Stimulated activated CD8-positive, alpha-beta memory T cell treated with anti-CD3 and anti-CD28 coated beads, Interleukin-4, amount 100 ng/mL, for 24 hours (primary cell): ENCODE measurements at places on chromosomes 5 and 9.

GRCh38 chr5:166671811-166672210, 1619.6 kb upstream of the WWC1 start:
- no peak for DNase-seq

- DNase-seq, result no peak
These were observed 68.9 kb upstream of the TAF1L start for GRCh38 chr9:32704343-32704742.

DNA sequence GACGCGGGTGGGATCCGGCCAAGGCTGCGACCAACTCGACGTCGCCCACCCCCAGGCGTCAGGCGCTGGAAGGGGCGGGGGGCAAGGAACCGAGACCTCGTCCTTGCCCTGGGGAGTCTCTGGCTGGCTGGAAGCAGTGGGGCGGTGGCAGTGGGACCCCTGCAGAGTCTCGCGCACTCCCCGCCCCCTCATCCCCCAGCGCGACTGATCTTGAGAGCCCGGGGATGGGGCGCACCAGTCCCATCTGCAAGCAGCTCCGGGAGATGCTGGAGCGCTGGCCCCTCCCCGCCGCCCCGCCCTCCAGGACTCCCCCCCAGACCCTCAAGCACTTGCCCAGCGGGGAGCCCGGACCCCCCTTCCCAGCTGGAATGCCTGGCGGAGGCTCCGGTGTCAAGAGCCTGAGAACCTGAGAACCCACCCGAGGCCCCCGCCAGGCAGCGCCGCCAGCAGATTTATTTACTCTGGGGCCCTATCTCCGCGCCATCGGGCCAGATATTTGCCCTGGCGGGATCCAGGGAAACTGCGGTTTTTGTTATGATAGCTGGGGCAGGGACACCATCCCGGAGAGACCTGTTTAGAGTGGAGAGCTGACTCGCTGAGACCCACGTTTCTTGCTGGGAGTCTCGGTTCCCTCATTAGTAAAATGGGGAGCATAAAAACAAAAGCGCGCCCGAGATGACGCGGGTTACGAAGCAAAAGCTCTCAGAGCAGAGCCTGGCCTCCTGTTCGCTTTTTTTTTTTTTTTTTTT, 1.2 kb downstream of the PRRT1B start:
- DNase-seq, result no peak

- DNase-seq, result no peak
These were observed 116.3 kb downstream of the PTTG1 start for GRCh38 chr5:160537940-160538339.

DNA sequence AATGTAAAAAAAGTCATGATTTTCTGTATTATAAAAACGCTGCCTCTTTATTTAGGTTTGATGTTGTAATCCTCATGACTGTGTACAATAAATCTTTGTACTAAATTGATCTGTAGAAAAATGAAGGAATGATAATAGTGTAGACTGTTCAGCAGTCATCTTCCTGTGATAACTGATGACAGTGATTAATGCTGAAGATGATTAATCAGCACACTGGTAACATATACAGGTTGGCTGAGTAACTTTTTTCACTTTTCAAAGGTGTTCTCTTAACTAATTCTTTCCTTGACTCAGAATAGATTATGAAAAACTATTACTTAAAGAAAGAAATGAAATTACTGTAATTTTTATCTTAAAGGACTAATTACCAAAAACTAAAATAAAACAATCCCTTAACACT, 122.5 kb downstream of the RFX3 start:
- DNase-seq, result no peak

- DNase-seq, result no peak
These were observed 46.9 kb downstream of the ACTBL2 start for GRCh38 chr5:57435701-57436134.

GRCh38 chr5:172412724-172413286, 41.5 kb downstream of the SH3PXD2B start:
- DNase-seq, result no peak

- DNase-seq, result no peak
These were observed 40.5 kb downstream of the SMIM23 start for GRCh38 chr5:171826132-171826531.

- DNase-seq, result no peak
These were observed 148.3 kb downstream of the CACNA1B start for GRCh38 chr9:138025908-138026307.

- DNase-seq, result no peak
These were observed 57.9 kb downstream of the C5orf15 start for GRCh38 chr5:133910571-133910970.

- no peak for DNase-seq
These were observed 60.2 kb upstream of the UNC5A start for GRCh38 chr5:176750144-176750543.

- no peak for DNase-seq
These were observed 17.6 kb upstream of the HAVCR1 start for GRCh38 chr5:157076558-157076957.

GRCh38 chr9:134432471-134432870, 106.2 kb downstream of the RXRA start:
- DNase-seq, result no peak

DNA sequence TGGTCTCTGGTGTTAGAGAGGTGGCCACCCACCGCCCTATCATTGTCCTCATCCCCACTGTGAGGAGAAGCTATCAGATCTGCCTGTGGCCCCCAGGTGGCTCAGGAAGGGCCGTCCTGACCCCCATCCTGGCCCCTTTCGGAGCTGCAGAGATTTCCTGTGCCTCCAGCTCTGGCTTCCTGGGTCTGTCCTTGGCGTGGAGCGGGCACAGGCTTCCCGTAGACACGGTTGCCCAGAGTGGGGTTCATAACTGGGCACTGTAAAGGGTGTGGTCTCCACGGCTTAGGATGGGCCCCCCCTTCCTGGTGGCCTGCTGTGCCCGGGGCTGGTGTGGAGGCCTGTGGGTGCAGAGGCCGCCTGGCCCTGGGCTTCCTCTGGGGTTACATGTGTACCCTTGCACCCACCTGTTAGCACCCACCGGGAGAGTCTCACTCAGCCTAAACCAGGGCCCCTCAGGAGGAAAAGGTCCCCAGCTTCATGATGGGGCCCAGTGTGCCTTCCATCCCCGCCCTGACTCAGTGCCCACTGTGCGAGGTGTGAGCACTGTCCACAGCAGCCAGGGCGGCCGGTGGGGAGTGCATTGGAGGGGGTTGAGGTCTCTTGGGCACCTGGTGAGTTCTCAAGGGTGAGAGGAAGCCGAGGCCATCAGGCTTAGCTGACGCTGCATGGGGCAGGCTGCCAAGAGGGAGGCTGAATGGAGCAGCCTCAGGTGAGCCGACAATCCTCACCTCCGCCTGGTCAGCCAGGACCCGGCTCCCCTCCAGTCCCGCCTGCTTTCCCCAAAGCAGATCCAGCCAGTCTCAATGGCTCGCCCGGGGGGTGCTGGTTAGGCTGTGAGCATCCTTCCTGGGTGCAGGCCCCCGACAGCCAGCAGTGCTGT, 15.3 kb upstream of the AJM1 start:
- no peak for DNase-seq

DNA sequence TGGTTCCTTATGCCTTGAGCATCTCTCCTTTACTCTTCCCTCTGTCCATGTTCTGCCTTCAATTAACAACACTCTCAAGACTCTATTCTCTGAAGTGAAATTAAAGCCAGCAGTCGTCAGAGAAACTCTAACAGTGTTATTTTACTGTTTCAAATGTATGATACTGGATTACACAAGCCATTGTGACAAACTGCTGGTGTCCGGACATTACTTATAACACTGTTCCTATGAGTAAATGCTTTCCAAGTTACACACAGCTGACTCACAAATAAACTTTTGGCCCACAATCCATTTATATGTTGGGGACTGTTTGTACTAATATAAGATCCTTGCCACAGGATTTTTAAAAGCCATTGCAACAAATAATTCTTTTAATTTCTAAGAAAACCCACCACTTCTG, 63.2 kb upstream of the GHR start:
- no peak for DNase-seq

DNA sequence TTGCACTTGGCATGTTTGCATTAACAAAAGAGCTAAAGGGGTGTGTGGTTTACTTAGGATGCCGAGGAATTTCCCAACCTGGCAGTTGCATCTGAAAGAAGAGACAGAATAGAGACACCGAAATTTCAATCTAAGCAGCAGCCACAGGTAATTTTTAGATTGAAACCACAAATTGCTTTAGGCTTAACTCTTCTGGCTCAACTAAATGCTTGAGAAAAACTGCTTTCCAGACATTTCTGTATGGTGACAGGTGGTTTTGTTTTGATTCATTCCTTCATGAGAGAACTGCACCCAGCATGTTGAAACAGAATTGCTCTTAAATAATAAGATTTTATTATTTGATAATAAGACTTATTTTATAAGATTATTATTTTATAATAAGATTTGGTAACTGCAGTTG, 21.5 kb downstream of the SECISBP2 start:
- no peak for DNase-seq

DNA sequence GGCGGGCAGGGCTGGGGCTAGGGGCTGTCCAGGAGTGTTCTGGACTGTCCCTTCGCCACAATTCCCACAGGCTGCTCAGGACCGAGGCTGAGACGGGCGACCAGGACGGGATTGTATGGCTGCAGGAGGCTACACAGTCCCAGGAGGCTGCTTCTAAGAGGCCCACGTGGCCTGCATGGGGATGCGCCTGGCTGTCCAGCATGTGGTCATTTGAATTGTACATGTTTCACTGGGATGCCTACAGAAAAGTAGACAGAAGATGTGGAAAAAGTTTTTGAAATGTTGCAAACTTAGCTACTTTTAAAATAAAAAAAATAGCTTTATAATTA, 32.6 kb upstream of the SPTLC1 start:
- DNase-seq, result no peak

GRCh38 chr9:91734371-91734981, 215.6 kb downstream of the ROR2 start:
- DNase-seq, result peak; percentile 53

DNA sequence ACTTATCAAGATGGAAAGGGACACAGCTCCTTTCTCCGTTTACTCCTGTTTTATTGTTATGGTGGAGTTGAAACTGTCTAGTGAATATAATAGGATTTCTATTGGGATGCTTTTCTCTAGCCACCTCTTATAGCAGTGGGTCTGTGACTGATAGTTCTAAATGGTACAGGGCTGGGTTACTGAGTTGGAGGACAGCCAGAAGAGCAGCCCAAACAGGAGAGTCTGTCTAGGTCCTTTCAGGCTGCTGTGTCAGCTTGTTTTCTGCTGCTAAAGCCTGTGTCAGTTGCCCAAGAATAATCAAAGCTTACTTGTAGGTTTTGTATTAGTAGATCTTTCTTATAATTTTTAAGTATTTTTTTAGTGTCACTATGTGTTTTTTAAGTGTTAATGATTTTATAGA, 356.0 kb upstream of the SEMA6A start:
- no peak for DNase-seq

GRCh38 chr5:154101184-154101583, 62.4 kb downstream of the MFAP3 start:
- no peak for DNase-seq

- no peak for DNase-seq
These were observed 266.1 kb downstream of the NTRK2 start for GRCh38 chr9:84935528-84936117.

GRCh38 chr9:15115702-15116101, 191.3 kb downstream of the TTC39B start:
- no peak for DNase-seq

DNA sequence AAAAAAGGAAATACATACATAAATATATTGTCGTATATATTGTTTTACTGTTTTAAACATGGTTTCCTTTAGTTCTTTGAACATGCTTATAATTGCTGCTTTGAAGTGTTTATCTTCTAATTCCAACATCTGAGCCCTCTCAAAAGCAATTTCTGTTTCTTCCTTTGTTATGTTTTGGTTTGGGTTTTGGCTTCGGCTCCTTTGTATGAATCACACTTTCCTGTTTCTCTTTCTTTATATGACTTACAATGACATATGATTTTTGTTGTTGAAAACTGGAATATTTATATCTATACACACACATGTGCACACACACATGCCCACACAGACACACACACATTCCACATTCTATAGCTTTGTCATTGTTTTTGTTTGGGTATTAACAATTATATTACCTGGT, 1206.7 kb downstream of the CDH12 start:
- no peak for DNase-seq

DNA sequence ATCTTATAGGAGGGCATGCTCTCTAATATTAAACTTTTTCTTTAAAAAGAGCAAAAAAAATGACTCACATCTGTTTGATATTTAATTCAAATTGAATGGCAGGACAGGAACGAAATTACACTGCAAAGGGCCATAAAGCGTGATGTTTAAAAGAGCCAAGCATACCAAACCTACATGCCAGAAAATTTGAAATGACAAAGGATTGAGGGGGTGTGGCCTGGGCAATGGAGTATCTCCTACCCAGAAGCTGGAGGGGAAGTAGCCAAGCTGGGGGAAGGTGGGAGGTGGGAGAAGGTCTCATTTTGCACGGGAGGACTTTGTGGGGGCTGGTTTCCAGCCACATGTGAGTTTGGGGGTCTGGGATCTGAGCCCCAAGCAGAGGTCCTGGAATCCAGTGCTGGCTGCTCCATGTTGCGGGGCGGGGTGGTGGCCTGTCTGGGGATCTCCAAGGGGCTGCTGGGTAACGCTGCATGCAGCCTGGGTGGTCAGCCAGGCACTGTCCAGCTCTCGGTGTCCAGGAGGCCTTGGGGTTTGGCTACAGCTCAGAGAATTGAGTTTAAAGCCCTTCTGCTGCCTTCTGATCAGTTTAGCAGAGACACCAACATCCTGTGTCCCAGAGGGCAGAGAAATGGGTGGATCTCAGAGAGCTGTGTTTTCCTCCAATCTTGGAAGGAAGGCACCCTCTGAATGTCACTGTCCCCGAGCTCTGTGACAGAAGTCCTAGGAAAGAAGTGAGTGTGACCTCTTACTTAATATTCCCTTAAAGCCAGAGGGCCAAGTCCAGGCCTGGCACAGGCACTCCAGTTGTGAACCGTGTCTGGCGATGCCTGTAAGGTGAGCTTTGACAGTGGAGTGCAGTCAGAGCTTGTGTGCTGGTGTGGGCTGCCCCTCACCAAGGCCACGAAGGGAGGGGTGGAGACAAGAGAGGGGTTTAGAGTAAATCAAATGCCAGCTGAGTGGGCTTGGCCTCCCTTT, 7.6 kb downstream of the DCANP1 start:
- DNase-seq, result no peak

DNA sequence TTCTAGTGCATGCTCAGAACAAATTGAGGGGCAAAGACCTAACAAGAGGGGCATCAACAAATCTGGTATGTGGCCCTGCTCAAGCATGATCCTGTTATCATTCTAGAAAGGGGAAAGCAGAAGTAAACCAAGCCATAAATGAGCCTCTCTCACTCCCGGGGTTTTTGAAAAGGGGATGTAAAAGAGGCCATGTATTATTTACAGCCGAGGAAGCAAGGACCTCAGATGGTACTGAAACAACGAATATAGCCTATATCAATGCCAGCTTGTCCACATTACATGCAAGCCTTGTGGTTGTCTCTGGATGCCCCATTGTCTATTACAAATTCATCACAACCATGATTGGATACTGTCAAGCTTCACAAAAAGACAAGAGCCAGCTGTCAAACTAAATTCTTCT, 211.3 kb downstream of the DCP2 start:
- DNase-seq, result no peak
